Activated CD4-positive, alpha-beta T cell treated with anti-CD3 and anti-CD28 coated beads, Interleukin-2, amount 10 ng/mL, durations not matched to agents 7 days and 5 days (primary cell): ENCODE measurements at places on chromosomes 1 and 21. TPM values are rescaled to one million over a fixed set of nuclear protein-coding genes. Genes with fewer than 3 reads are reported as not detected.

GRCh38 chr1:7109901-7110300 lies 324.6 kb downstream of the CAMTA1 start:
- no peak for DNase-seq

- peak; percentile 49 for DNase-seq
Observed at GRCh38 chr1:58573705-58574591, 3.1 kb downstream of the TACSTD2 start.

- no peak for DNase-seq
Observed at GRCh38 chr1:31376375-31377134, 3.7 kb upstream of the FABP3 start.

DNA sequence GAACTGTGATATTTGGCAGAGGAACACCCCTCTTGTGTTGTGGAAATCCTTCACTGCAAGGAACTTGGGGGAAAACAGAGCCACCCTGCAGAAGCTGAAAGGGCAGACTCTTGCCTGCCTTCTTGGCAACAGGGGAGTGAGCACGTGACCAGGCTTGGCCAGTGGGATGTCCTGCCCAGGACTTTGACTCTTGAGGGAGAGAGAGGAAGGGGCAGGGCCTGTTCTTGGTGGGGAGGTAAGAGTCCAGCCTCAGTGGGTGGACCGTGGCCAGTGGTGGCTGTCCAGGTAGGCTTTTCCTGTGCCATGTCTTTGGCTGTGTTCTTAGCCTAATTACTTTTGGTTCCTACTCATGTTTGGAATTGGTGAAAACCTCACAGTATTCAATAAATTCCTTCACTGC lies 8.6 kb upstream of the AK2 start:
- DNase-seq = no peak

- DNase-seq = peak; percentile 85
Observed at GRCh38 chr1:202164271-202165037, 4.1 kb upstream of the PTPN7 start.

The LRRC7 gene
- not detected for total RNA-seq

The ZZZ3 gene
- 39.5 TPM for total RNA-seq
